A549 treated with AZD2906 at 1 μM for 4 hours (cell line): ENCODE measurements at places on chromosomes 7 and 10. TPM values are rescaled to one million over a fixed set of nuclear protein-coding genes. Genes with fewer than 3 reads are reported as not detected.

The HECW1 gene
- 15.3 to 20.0 TPM (median 18.4 TPM) in 5 replicates for total RNA-seq

The TMEM140 gene
- total RNA-seq = 1.1 to 1.4 TPM (median 1.3 TPM) in 5 replicates

The FAM131B gene
- 0.28 to 0.40 TPM (median 0.37 TPM) in 5 replicates for total RNA-seq

The SLC26A3 gene
- 0.02 to 0.05 TPM in 2 of 5 replicates, not detected in the others for total RNA-seq

The SUN3 gene
- not detected in 5 replicates for total RNA-seq

The CFAP70 gene
- total RNA-seq = 0.17 to 0.31 TPM (median 0.22 TPM) in 5 replicates

The SLC37A3 gene
- total RNA-seq = 23.0 to 30.6 TPM (median 26.6 TPM) in 5 replicates

The HDAC9 gene
- total RNA-seq = 0.14 to 0.24 TPM (median 0.20 TPM) in 5 replicates

The FFAR4 gene
- 0.04 to 0.14 TPM (median 0.09 TPM) in 5 replicates for total RNA-seq

The ASAH2B gene
- total RNA-seq = 3.5 to 4.8 TPM (median 3.8 TPM) in 5 replicates

The MRPS16 gene
- 120 to 187 TPM (median 177 TPM) in 5 replicates for total RNA-seq

The HOXA11 gene
- 0.45 to 0.69 TPM (median 0.55 TPM) in 5 replicates for total RNA-seq

The ADGRA1 gene
- total RNA-seq = 0.19 to 0.40 TPM (median 0.23 TPM) in 5 replicates

The NCF1 gene
- total RNA-seq = 0.16 to 0.39 TPM (median 0.27 TPM) in 5 replicates
